Activated naive CD8-positive, alpha-beta T cell treated with anti-CD3 and anti-CD28 coated beads, Interleukin-2, amount 50 U/mL, for 16 hours (primary cell): ENCODE measurements at places on chromosomes 12 and 14.

GRCh38 chr14:100842799-100843198 lies 16.9 kb downstream of the MEG3 start:
- DNase-seq = no peak

- DNase-seq = no peak
Measured at GRCh38 chr14:63229330-63230059, 25.3 kb downstream of the RHOJ start.

DNA sequence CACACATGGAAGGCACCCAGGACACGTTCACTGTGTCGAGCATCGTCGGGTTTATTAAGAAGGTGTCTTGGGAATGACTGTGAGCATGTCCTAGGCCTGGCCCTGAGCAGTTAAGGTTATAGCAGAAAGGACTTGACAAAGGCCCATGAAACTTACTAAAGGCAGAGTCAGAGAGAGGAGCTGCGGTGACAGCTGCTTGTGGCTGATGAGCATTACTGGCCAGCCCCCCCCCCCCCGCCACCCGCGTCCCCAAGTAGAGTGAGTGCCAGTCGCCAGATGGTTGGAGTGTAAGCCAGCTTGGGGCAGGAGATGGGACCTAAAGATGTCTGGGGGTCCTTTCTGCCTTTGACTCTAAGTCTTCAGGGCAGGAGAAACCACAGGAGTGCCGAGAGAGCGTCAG lies 169.9 kb downstream of the TSPAN9 start:
- no peak for DNase-seq

GRCh38 chr12:2129076-2129475 lies 76.3 kb downstream of the CACNA1C start:
- DNase-seq = no peak

GRCh38 chr12:88493636-88494035 lies 86.6 kb downstream of the KITLG start:
- no peak for DNase-seq

DNA sequence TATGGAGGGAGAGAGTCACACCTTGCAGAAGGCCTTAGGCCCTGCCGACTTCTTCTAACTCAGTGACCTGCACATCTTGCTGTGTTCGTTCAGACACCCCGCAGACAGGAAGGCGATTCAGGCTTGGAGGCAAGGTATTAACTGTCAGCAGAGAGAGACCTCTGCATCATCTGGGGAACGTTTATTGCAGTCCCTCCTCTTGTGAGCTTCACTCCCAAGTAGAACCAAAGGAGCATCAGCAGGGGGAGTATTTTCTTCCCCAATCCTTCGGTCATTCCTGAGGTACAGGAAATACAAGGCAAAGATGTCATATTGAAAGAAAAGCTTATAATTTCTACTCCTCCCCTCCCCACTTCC lies 217.9 kb downstream of the CRADD start:
- no peak for DNase-seq

GRCh38 chr12:109771746-109772621 lies 58.4 kb downstream of the FAM222A start:
- no peak for DNase-seq
